ENCODE measurements at places on chromosomes 1 and 21.

- DNase-seq: no peak
Observed at GRCh38 chr1:88001460-88001859, 672.8 kb downstream of the LMO4 start.

- no peak for DNase-seq
Observed at GRCh38 chr1:34500451-34500850, 254.4 kb upstream of the GJB5 start.

DNA sequence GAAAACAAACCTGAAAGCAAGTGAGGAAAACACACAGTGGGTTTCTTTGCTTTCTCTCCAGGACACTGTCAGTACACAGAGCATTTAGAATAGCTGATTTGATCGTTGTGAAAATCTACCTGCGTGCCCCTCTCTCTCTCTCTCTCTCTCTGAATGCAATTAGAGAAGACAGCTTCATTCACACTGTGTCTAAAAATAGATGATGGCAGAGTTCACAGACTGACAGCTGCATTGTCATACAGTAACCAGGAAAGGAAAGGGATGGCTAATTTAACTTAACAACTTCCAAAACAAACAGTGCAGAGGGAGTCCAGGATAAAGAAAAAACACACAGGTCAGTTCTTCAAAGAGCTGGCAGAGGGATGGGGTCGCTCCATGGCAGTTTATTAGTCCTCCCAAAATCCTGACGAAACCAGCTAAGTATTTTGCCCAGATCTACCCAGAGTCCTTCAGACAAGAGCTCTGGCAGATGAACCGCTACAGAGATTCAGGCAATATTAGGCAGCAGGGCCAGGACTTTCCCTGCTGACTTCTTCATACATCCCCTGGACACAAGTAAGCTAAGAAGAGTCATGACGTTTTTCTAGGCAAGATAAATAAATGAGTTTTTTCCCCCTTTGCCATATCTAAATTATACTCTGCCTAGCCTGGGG lies 58.9 kb downstream of the WLS start:
- no peak for DNase-seq

DNA sequence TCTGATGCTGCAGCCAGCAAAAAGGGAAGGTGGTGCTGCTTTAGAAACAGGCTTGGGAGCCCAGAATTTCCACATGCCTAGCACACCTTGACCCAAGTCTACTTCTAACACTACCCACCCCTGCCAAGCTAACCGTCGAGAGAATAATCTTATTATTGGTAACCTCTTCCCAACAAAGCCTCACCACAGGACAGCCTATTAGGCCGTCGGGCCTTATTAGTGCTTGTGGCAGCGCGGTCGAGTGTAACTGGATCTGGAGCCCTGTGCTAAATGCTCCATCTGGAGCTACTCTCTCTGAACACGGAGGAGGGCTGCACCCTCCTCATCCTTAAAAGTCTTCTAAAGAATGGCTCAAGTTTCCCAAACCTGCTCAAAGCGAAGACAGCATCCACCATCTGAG lies 165.5 kb upstream of the NFIA start:
- no peak for DNase-seq

DNA sequence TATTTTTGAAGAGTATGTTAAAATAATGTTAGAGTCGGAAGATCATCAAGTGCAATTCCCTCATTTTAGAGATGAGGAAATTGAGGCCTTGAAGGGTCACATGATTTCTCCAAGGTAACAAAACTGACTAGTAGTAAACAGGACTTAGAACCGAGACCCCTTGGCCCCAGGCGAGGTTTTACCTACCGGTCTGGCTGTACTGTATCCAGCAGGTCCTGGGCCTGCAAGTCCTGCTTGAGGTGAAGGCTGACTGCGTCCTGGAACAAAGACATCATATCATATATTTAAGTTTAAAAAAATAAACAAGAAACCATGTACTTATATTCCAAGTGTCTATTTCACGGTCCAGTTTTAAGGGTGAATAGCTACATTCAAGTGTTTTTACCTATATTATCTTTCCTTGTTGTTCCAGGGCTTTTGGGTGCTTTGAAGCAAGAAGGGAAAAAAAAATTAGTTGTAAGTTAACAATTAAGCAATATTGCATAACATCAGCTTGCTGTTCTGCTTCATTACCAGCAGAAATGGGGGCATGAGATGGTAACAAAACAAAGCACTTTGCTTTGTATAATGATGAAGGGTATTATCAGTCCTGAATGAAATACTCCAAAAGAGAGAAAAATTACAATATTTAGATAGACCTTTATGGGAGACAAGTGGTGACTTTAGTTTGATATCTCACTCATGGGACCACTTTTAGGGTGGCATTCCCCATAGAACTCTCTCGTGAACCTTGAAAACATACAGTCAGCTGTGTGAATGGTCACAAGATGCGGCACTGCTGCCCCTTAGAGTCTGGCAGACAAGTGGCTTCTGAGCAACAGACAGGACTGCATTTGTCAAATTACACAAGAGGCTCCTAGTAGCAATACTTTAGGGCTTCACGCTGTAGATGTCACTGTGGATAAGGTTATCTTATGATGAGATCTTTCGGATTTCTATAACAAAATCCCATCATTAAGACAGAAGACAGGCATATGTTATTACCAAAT lies 29.8 kb upstream of the CFAP298 start:
- no peak for DNase-seq

DNA sequence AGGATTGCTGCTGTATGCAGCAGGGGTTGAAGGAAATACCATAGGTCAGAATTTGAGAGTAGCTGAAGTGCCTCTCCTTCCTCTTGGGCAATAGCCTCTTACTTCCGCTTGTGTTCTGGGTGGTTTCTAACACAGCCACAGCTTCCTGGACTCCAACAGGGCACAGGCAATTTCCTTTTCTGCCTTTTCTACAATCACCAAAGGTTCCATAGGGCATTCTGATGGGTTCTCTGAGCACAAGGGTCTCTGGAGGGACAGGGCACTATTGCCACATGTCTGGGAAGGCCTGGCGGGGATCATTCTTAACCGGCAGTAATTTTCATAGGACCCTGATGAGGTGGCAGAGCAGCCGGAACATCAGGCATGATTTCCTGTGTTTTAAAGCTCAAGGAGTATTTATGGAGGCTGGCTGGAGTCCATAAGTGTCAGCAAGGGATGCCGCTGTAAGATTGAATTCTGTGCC lies 5.5 kb upstream of the AGTRAP start:
- no peak for DNase-seq

- no peak for DNase-seq
Observed at GRCh38 chr1:6985549-6986276, 200.5 kb downstream of the CAMTA1 start.

DNA sequence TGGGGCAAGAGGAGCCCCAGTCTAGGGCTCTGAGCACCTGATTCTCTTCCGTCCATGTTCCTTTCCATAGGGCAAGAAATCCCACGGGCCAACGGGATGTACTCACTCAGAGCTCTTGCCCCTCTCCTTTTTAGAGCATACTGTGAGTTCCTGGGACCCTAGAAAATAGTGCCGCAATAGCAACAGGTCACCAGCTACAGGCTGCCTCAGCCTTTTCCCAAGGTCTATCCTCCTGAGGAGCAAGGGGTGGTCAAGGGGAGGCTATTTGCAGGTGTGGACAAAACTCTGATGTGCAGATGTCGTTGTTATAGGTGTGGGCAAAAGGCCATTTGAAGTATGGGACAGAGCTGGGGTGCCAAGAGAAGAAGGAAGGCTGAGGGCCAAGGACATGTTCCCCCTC lies 1.6 kb upstream of the QSOX1 start:
- DNase-seq: no peak

- no peak for DNase-seq
Observed at GRCh38 chr1:3031401-3032221, 10.3 kb downstream of the ACTRT2 start.

DNA sequence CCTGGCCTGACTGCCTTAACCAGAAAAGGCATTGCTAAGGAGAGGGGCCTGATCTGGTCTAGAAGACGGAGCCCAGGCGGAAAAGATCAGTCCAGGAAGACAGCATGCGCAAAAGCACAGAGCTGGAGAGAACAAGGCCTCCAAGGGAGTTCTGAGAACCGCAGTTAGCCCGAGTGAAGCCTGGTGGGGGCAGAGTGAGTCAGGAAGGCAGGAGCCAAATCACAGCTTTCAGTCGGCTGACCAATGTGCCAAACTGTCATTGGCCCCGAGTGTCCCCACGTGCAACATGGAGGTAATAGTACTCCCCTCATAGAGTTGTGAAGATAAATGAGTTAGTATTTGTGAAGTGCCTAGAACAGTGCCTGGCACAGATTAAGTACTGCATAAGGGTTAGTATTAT lies 1.2 kb upstream of the TSPAN2 start:
- no peak for DNase-seq

GRCh38 chr1:163875200-163875926 lies 553.6 kb downstream of the NUF2 start:
- DNase-seq: no peak

GRCh38 chr1:243595527-243596210 lies 254.4 kb downstream of the AKT3 start:
- DNase-seq: no peak

GRCh38 chr21:45709173-45709572 lies 65.6 kb downstream of the PCBP3 start:
- no peak for DNase-seq

- peak; percentile 27 for DNase-seq
Observed at GRCh38 chr1:108079440-108080025, 114.6 kb upstream of the VAV3 start.

DNA sequence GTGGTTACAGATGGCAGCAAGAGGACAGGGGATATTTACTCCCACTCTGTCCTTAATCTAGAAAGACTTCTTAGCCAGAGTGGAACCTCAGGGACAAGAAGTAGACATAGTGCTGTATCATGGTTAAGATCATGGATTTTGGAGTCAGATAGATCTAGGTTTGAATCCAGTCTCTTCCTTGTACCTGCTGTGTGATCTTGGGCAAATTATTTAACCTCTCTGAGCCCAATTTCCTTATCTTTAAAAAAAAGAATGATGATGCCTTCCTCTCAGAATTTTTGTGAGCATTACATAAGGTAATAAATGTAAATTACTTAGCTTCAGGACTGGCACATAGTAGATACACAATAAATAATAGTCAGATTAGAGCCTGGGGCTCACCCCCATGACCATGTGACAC lies 78.4 kb downstream of the TAS1R2 start:
- no peak for DNase-seq

- DNase-seq: no peak
Observed at GRCh38 chr1:65449214-65449823, 28.9 kb downstream of the LEPR start.

- no peak for DNase-seq
Observed at GRCh38 chr1:155952505-155952890, 11.1 kb downstream of the RXFP4 start.

GRCh38 chr1:175400766-175401165 lies 208.2 kb upstream of the KIAA0040 start:
- no peak for DNase-seq

- DNase-seq: no peak
Observed at GRCh38 chr1:17561247-17561548, 21.7 kb downstream of the ARHGEF10L start.

All from stimulated activated CD4-positive, alpha-beta T cell treated with anti-CD3 and anti-CD28 coated beads, Interleukin-12 subunit alpha, Interleukin-12 subunit beta, amount 100 ng/mL, for 4 hours (primary cell).